ENCODE measurements at places on chromosomes 2 and 18.

GRCh38 chr2:229943171-229943570 is 20.9 kb downstream of the FBXO36 start:
- DNase-seq = no peak

- DNase-seq = no peak
Observed at GRCh38 chr2:27792759-27793158, 21.2 kb downstream of the MRPL33 start.

- no peak for DNase-seq
Observed at GRCh38 chr2:62176801-62177200, 19.1 kb upstream of the B3GNT2 start.

DNA sequence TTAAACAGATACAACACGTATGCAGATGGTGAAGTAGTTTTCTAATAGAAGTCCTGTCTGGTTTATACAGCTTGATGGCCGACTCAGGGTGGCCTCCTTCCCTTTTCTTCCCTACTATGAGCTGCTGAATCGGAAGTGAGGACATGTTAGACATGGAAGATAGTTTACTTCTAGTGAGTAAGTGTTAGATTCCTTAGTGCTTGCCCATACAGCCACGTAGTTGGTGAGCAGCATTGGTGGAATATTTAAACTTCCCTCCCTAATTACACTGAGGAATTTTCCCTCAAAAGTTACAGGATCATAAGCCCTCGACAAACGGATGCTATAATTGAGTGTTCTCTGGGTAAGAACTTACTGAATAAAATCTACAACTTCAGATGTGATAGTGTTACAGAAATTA is 52.1 kb downstream of the RHBDD1 start:
- no peak for DNase-seq

Data from NCI-H2081 treated with DMSO at 0.1 percent for 48 hours (cell line).